ENCODE measurements at places on chromosomes 3 and 15.

- no peak for DNase-seq
Observed at GRCh38 chr15:91126080-91126479, 26.0 kb downstream of the SV2B start.

- no peak for DNase-seq
Observed at GRCh38 chr3:183725387-183725786, 27.8 kb downstream of the YEATS2 start.

- DNase-seq = peak; percentile 60
Observed at GRCh38 chr15:40298216-40298935, 9.4 kb downstream of the PLCB2 start.

DNA sequence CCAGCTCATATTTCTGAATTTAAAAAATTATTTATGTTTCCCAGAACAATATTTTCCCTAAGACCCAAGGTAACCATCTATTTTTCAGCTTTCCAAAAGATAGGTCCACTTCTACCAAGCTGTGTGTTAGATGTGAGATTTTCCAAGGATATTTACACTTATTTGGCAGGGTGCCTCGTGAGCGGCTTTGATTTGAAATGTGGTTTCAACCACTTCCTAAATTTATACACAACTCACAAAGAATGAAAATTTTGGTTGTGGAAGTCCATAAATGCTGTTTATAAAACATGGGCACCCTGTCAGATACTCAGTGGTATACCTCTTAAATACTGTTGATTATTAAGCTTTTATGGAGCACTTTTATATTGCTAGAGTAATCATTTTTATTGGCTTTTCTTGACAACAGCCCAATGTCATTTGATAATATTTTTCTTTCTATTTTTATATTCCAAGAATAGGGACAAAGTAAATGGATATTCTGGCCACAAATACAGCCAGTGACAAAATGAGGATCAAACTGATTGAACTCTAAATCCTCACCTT is 57.6 kb downstream of the GAP43 start:
- no peak for DNase-seq

DNA sequence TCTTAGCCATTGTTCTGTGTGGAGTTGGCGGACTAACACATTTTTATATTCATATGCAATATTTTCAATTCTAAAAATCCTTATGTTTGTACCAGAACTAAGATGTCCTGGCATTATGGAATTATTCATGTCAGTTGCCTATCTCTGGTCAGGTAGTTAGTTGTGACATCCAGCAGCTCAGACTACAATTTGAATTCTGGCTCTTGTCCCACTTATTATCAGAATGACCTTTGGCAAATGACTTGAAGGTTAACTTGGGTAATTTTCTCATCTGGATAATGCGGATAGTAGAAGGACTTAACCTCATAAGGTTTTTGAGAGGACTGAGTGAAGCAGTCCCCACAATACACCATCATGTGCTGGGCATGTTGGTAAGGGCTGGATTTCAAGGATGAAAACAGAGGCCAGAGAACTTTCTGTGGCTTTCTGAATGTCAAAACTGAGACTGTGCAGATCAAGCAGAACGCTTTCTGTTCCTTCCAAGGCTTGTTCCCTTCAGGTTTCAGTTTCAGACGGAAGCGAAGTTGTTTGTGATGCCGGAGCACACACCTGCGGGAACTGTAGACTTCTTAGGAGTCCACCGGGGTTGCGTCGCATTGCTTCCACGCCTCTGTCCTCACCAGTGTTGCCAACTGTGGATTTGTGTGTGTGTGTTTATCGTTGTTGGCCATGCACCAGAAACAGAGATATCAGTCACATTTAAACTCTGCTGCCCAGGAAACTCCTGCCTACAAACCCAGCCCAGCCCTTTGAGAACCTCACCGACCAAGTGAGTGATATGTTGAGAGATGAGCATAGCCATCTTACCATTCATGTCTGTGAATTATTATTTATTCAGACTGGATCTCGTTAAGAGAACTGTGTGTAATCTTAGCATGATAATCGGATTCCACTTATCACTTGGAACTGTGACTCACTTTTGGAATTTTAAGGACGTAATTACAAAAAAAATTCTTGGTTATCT is 76.0 kb downstream of the PTPRG start:
- DNase-seq = no peak

DNA sequence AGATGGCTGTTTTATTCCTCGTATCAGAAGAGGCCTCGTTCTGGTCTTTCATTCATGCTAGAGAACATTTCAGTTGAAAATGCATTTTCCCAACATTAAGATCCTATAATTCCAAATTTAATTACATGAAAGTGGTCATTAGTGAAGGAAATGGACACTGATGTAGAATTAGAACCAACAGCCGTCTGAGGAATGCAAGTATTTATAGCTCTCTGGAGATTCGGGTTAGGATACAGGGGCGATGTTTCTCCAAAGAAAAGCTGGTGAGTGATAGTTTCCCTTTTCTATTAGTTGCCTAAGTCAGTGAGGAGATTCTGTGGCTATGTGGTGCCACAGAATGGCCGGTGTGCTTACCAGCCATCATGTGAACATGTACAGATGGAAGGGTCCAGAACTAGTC is 109.0 kb upstream of the IL12A start:
- peak; percentile 87 for DNase-seq

DNA sequence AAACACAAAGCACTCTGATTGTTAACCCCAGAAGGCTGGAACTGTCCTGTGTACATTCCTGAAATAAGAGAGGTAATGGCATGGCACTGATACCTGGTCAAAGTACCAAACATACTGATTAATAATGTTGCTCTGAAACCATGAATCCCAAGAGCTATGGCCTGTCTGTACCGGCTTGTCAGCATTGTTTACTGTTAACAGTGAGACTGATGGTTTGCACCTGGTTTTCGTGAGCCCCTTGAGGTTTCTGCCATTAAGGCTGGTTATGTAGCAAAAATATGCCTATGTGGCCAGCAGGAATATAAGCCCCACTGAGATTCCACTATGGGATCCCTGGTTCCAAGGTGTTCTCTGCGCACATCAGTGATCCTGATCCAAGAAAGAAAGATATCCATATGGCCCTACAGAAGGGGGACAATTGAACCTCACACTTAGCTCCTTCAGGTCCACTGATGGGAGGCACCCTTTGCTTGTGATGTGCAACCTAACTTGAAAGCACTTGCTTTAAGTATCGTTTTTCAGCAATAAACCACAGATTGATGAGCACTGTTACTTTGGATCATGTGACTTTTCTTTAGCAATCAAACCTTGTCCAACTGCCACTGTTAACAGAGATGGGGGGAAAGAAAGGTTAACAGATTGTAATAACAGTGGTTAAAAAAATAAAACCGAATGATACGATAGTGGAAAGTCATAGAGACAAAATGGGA is 65.2 kb downstream of the TBL1XR1 start:
- DNase-seq = no peak

GRCh38 chr3:122358703-122359032 is 24.4 kb downstream of the MIX23 start:
- no peak for DNase-seq

DNA sequence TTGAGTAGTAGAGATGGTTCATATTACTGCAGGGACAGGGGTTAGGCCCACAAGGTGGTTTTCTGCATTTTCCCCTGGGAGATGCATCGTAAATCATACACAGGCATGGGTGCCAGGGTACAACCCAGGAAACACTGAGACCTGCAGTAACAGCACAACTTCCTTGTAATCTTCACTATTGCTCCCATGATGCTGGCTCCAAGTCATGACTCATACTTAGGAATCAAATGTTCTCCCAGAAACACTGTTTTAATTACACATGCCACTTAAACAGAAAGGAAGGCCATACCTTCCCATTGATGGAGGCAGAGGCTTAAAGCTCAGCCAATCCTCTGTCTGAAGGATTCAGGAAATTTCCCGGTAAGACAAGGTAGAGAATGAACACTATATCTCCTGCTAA is 106.5 kb downstream of the ERC2 start:
- peak; percentile 31 for DNase-seq

DNA sequence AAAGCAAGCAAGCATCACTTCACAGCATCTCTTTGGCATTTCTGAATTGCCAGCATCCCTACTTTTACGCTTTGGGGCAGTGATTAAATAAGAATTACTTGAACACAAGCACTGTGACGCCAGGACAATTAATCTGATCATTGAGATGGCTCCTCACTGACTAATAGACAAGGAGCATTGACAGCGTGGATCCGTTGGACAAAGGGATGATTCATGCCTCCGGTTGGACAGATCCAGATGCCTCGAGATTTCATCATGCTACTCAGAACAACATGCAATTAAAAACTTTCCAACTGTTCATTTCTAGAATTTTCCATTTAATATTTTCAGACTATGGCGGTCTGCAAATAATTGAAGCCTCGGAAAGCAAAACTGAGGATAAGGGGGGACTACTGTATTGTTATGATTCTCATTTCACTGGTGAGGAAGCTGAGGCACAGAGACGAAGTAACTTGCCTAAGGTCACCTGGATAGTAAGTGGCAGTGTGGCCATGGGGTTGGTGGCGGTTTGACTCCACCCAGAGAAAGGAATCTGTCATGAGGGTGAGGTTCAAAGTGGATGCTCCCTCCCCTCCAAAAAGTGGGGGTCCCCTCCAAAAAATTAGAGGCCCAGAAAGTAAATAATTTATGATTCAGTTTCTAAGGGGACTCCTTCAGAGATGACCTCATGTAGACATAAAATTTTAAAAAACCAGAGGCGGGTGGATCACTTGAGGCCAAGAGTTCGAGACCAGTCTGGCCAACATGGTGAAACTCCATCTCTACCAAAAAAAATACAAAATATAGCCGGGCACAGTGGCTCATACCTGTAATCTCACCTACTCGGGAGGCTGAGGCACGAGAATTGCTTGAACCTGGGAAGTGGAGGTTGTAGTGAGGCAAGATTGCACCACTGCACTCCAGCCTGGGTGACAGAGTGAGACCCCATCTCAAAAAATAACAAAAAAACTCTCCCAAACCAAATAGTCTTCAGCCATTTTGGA is 12.3 kb upstream of the PGPEP1L start:
- DNase-seq = peak; percentile 90

GRCh38 chr3:170076715-170077238 is 39.0 kb downstream of the GPR160 start:
- no peak for DNase-seq

DNA sequence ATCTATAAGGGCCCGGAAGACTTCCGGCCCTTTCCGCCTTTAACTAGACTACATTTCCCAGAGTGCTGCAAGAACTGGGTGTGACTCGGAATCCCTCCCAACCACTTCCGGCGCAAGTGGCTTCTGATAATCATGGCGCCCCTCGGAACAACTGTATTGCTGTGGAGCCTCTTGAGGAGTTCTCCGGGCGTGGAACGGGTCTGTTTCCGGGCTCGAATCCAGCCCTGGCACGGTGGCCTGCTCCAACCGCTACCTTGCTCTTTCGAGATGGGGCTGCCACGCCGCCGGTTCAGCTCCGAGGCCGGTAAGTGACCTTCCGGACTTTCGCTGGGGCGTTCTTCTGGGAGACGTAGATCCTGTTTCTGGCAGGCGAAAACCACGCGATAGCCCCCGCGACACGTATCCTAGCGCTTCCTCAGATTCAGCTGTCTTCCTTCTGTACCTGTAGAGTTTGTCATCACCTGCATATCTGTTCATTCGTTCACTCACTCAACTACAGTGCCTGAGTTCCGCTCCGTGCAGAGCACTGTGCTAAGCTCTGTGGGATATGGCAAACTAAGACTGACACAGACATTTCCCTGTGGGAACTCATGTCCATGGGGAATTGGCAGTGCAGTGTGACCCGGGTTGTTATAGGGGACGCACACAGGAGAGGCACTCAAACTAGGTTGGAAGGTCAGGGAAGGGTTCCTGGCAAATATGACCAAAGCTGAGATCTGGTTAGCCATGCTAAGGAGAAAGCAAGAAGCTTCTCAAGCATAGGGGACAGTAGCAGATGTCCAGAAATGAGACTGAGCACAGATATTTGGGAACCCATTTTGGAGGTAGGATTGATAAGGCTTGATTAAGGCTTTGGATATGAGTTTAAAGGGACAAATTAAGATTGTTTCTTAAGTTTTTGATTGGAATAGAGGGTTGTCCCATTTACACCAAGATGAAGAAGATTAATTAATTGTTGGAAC is at the start of gene MRPS22:
TSS of gene MRPS22 (plus strand) at position 126 of the 962 bp plus-strand sequence. CDS start at position 133, 7 bp downstream.
- no peak for DNase-seq

DNA sequence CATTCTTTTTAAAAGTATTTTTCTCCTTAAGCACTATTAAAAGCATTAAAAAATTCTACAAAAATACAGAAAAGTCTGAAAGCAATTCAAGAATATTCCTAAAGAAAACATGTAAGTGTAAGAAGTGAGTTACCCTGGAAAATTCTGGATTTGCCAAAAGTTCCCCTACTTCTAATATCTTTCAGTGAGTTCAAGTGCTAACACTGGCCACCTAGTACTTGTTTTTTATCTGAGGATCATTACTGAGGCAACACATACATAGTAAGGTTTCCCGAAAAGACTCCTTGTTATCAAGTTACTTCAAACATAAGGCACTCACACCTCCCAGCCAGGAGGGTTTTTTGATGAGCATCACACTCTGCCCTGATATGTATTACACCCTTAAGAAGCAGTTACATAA is 158.4 kb downstream of the TIGIT start:
- no peak for DNase-seq

DNA sequence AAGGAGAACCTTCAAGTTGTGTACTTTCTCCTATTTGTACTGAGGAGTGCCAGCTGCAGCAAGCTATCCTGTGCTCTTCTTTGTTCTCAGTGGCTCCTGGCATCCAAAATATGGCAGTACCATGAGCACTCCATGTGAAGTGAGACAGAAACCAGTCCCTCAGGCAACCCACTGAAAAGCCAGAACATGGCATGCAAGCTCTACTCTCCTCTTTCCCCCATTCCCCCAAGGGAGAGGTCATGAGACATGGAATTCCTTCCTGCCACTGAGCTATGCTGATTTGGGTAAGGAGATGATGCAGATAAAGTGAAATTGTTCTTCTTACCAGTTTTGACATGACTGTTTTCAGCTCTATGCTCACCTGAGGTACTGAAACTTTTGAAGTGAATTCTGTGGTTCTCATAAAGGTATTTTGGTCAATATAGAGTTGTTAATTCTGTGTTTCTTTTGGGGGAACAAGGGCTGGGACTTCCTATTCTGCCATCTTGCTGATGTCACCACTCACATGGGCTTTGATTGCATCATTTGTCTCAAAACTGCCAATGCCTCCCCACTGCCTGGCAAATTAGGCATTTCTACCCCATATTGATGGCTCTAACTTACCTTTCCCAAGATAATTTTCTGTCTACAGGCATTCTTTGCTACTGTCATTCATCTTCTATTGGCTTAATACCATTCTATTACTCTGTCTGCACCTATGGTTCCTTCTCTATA is 22.8 kb upstream of the CEP152 start:
- DNase-seq = no peak

GRCh38 chr15:31609258-31609681 is 282.6 kb downstream of the KLF13 start:
- DNase-seq = no peak

DNA sequence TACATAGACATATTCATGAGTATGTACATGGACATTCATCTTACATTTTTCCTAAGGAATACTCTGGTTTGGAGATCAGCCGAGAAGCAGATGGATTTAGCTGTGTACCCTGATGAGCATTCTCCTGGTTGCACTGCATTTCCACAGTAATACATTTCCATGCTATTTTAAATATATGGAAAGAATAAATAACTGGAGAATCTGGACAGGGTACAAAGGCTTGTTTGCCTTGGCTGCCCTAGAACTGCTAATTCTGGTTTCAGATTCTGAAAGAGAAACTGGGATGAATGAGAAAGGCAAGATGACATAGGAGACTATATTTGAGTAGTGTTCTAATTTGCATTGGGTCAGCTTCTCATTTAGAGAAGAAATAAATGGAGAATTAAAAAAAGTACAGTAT is 190.8 kb upstream of the FAM3D start:
- peak; percentile 22 for DNase-seq

GRCh38 chr3:18853269-18853668 is 295.0 kb upstream of the KCNH8 start:
- no peak for DNase-seq

Data from osteoblast (primary cell).